ENCODE measurements at places on chromosomes 1 and 21.
A peak's percentile ranks its signal among the peaks of the same experiment; 100 is the strongest.

DNA sequence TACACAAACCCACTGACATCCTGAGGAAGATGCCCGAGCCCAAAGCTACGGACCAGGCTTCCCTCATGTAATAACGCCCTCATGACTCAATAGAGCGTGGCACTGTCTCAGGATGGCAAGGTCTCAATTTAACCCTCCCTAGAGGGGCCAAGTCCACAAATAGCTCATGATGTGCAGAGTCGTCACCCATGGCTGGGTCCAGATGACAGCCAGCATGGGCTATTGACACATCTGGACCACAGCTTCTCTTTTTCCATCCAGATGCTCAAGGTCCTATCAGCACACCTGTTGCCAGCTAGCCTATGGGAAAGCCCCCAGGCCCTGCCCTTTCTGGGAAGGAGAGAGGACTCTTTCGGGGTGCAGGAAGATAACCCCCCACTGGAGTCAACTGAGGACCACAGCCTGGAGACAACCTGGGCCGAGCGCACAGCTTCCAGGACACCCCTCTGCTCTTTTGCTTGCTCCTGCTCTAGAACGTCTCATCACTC, 2.8 kb downstream of the LAPTM5 start:
- no peak for DNase-seq

GRCh38 chr21:45282283-45283034, 5.2 kb downstream of the POFUT2 start:
- DNase-seq = no peak

- DNase-seq = no peak
Observed at GRCh38 chr1:57089855-57090254, 124.0 kb upstream of the C8B start.

GRCh38 chr1:225603538-225604354, 49.2 kb downstream of the ENAH start:
- no peak for DNase-seq

DNA sequence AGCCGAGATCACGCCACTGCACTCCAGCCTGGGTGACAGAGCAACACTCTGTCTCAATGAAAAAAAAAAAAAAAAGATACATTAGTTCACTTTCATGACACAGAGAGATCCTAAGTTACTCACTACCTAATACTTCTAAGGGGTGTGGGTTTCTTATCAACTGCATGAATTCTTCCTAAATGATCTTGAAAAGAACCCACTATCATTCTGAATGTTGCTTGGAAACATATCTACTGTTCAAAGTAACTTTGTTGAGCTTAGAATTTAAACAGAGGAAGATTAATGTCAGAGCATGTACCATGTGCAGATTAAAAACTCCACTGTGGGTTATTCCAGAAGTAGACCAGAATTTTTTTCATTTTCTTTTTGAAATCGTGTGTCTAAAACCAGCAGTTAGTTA, 241.5 kb downstream of the LTN1 start:
- no peak for DNase-seq

GRCh38 chr1:3590139-3590763, 21.1 kb downstream of the MEGF6 start:
- DNase-seq = no peak

- DNase-seq = peak; percentile 63
Observed at GRCh38 chr1:151968058-151968457, 25.6 kb downstream of the S100A10 start.

DNA sequence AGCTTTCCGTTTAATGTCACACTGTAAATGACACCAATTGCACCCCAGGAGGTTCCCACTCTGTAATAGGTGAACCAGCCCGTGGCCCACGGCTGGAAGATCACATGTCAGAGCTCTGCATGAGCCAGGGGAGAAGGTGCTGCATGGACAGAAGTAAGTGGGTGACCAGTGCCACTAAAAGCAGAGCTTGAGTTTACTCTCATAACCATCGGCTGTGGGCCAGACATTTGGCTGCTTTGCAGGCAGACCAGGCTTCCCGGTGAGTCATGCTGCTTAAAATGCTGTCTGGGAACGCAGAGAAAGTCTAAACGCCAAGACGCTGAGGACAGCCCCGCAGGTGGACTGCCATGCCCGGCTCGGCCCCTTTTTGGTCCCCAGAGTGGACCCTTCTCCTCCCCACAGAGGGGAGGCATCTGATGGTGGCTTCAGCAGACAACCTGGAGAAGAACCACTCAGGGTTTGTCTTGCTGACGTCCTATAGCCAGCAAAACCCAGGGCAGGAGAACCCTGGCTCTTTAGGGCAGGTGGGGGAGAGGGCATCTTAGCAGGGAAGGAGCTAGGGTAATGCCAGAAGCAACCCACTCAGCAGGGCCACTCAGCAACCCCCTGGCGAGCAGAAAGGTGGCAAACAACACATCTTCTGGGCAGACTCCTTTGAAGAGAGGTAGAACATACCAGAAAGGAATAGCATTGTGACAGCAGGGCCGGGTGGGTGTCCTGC, 7.3 kb downstream of the KIAA2013 start:
- no peak for DNase-seq

DNA sequence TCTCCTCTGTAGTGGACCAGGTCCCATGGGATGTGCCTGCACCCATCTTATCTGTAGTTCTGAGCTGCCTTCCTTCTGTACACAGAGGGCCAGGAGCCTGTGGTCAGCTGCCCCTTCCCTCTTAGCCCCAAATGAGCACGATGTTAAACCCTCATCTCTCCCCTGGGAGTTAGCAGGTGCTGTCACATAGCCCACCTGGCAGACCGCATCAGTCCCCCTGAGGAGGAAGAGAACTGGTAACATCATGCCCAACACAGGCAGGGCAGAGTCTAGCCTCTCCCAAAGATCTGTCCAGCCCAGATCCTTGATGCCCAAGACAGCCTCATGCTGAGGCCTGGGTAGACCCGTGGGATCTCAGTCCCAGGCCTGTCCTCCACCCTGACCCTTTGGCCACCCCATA, 4.7 kb downstream of the TIE1 start:
- no peak for DNase-seq

- DNase-seq = no peak
Observed at GRCh38 chr1:41791667-41792484, 126.8 kb downstream of the HIVEP3 start.

- no peak for DNase-seq
Observed at GRCh38 chr1:170196490-170197236, 50.9 kb downstream of the NTMT2 start.

DNA sequence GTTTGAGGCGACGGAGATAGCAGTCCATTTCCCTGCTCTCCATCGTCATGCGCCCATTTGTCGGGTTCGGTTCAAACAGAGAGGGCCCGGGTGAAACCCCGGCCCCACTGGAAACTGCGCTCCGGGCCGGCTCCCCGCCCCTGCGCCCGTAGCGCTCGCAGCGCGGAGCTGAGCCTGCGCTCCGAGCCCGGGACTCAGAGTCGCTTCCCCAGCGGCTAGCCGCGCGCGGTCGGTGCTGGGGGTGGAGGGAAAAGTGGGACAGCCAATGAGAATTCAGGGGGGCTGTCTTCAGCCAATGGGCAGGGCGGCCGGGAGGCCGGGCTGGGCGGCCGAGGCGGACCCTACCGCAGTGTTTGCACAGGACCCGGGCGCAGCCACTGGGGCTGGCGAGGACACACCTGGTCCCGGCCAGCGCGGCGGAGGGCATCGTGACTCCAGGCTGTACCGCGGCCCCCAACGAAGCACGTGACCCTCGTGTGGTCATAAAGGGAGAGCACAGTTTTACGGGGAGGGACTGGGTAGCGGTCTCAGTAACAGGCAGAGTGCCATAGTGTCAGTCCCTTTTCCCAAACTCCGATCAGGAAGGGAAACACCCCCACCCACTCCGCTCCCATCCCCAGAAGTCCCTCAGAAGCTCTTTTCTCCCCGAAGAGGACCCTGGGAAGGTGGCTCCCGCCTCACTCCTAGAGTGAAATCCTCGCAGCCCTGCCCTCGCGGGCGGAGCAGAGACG, at the start of gene INKA2:
Gene INKA2 (minus strand): TSS at position 202 of the 731 bp plus-strand sequence. CDS start 153 bp downstream, at position 49.
- peak; percentile 92 for DNase-seq

GRCh38 chr1:245217853-245218608, 63.2 kb downstream of the KIF26B start:
- no peak for DNase-seq

DNA sequence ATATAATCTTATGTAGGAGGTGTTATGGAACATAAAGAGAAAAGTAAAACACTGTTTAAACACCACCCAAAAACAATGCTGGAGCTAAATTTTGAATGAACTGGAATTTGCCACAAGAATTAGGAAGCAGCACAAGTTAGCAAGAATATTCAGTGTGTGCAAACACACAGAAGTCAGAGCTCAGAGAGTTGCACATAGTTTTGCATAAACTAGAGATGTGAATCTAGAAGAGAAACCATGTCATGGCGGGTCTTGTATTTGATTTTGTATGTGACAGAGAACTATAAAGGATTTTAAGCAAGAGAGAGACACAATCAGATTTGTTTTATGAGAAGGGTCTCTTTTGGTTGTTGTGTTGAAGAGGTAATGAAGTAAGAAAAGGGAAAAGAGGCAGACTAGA, 38.2 kb downstream of the SELENOF start:
- DNase-seq = no peak

DNA sequence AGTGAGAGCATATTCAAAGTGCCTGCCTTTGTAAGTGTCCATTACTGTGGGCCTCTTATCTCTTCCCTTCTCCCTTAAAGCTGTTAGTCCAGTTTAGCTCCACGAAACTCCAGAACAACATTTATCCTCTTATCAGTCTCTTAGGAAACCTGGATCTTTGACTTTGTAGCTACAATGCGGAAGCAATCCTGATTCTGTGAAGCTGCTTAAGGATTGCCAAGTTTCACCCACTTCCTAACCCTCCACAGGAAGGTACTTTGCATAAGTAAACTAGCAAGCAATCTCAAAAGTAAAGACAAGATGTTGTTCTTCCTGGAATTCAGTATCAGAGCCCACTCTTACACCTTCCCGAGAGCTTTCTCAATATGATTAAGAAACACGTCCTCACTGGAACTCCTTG, 164.9 kb upstream of the USP25 start:
- no peak for DNase-seq

DNA sequence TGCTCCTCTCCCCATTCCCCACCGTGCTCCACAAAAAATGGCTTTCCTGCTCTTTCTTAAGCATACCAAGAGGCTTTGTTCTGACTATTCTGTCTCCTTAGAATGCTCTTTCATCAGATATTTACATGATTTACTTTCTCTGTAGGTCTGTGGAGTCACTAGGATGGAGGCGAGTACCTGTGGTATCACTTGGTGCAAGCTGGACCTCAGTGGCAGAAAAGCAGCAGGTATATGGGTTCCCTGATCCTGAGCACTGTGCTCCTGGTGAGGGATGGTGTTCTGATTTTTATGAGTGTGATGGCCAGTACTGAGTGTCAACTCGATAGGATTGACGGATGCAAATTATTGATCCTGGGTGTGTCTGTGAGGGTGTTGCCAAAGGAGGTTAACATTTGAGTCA, 10.0 kb downstream of the C1orf87 start:
- no peak for DNase-seq

DNA sequence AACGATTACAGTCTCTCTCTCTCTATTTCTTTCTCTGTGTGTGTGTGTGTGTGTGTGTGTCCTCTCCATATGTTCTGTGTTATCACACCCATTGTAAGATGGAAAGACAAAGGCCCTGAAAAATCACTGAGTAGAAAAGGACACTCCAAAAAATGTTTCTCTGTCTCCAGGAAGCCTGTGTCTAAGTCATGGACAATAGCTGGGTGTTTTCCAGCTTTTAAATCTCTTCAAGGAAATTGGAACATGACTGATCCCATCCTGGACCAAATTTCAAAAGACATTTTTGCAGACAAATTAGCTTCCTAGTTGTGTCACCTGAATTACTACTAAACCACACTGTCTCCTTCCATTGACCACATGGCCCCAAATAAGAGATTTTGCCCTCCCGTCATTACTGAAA, 31.0 kb upstream of the LMX1A start:
- no peak for DNase-seq

GRCh38 chr21:31586118-31586517, 73.4 kb upstream of the SOD1 start:
- no peak for DNase-seq

DNA sequence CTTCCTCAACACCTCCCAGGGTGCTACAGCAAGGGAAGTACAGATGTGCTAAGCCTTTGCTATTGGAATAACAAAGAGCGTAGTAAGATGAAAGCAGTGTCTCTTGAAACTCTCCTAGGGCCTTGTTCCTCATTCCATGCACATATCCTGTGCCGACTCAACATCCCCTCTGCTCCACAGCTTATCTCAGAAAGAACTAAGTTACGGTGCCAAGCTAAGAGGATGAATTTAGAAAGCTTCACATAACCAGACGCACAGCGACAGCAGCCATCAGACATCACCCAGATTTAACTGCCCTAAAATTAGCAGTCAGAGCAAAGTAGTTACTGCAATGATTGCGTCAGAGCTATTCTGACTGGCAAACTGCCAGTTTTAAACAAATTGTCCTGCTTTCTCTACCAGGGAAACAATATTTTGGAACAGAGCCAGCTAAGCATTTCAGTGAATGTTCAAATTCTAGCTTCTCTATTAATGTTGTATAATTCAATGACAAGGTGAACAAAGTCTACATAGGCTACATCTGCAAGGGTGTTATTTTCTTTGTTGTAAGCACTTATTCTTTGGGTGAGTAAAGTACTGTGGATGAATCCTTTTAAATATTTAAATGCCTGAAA, 9.5 kb downstream of the SIPA1L2 start:
- peak; percentile 71 for DNase-seq

- DNase-seq = no peak
Observed at GRCh38 chr1:8527941-8528340, 210.0 kb downstream of the SLC45A1 start.

DNA sequence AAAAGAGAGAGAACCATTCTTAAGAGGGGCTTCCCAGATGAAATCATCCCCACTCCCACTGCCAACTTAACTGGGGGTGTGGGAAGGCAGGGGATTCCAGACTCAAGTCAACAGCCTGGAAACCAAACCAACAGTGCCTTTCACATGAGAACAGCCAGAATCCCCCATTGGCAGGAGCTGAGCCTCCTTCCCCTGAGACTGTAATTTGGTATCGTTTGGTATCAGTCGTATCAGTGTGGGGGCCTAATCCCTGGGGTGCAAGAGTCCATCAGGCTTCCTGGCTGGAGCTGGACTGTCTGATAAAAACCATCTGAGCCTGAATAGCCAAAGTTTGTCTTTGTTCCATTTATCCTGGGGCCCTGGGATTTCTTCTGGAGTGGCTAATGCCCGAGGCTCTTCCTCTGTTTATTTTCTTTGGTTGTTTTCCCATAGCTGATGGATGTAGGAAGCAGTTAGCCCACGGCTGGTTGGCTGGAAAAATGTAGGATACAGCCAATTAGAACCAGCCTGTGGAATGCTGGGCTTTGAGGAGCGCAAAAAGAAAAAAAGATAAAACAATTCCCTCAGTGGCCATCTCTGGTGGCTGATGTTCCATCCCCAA, 84.6 kb downstream of the LAMC2 start:
- DNase-seq = peak; percentile 15

GRCh38 chr1:2999138-2999537, 22.1 kb upstream of the ACTRT2 start:
- no peak for DNase-seq

GRCh38 chr1:157095091-157095490, 4.5 kb downstream of the ETV3L start:
- DNase-seq = no peak
